ENCODE measurements at places on chromosomes 5 and 9.

DNA sequence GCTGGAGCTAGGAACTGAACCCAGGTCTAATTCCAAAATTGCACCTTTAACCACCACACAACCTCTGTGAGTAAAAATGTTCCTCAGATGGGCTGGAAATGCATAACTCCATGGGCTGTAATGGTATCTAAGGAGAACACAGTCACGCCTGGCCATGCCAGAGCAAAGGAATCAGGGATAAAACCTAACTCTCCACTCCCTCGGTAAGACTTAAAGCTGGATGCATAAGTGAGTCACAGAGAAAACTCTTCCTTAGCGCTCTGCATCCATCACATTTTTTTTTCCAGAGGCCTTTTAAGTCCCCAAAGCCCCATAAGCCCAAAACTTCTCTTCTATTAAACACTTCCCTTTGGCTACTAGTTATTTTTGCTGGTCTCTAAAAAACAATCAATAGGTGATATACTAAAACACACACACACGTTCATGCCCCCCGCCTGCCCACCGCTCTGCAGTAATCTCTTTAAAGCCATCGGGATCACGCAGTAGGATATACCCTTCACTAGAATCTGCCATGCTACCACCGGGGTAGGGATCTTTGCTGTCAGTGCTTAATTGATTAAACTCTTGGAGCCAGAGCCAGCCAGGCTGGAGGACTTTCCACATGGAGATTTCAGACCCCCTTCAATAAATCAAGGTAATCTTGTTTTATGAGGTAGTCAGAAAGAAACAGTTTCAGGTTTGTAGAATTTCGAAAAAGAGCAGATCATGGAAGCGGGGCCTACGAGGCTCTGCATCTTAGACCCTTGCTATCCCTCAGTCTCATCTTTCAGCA is 212.9 kb downstream of the MAPKAP1 start:
- no peak for DNase-seq

DNA sequence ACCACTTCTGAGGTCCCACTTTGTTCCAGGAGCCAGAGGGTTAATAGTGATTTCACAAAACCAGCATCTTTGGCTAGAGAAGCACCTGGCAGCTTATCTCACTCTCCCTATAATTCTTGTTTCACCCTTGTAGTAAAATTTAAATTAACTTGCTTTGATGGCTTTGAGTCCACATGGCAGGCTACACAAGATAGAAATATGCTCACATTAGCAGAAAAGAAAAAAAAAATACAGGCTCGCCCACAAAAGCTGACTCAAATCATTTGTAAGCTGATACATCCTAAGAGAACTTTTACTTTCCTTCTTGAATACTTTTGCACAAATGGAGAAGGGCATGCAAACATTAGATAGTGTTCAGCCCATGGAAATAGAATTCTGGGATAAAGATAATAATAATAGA is 36.2 kb downstream of the TNFSF15 start:
- DNase-seq = no peak

DNA sequence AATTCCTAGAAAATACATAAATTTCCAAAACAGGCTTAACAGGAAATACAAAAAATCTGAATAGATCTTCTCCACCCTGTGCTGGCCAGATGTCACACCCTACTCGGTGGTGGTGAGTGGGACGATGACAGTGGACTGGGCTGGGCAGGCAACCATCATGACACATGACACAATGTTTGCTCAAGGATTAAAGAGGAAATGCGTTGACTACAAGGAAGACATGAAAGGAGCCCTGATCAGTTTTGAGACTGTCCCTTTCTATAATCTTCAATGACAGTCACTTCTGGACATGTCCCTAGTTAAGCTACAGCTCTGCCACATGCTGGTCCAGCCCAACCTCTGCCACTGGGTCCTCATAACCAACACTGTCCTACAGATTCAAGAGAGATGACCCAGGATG is 99.8 kb downstream of the ZDHHC21 start:
- no peak for DNase-seq

DNA sequence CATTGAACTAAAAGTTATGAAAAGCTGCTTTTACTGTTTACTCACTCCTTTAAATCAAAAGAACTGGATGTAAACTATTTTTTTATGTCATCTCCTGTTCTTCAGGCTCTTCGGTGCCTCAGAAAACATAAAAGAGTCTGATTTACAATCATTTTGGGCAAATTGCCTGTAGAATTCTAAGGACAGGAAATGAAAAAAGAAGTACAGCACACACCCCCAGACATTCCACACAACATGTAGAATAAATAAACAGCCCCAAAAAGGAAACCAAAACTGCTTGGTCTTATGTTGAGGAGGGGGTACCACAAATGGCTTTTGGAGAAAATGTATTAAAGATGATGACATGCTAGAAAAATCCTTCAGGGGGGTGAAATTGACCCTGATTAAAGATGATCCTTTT is 57.2 kb downstream of the ITGA1 start:
- DNase-seq = no peak

GRCh38 chr9:87512311-87512710 is 14.6 kb downstream of the DAPK1 start:
- no peak for DNase-seq

GRCh38 chr5:171588790-171589189 is 169.3 kb downstream of the FGF18 start:
- DNase-seq = no peak

DNA sequence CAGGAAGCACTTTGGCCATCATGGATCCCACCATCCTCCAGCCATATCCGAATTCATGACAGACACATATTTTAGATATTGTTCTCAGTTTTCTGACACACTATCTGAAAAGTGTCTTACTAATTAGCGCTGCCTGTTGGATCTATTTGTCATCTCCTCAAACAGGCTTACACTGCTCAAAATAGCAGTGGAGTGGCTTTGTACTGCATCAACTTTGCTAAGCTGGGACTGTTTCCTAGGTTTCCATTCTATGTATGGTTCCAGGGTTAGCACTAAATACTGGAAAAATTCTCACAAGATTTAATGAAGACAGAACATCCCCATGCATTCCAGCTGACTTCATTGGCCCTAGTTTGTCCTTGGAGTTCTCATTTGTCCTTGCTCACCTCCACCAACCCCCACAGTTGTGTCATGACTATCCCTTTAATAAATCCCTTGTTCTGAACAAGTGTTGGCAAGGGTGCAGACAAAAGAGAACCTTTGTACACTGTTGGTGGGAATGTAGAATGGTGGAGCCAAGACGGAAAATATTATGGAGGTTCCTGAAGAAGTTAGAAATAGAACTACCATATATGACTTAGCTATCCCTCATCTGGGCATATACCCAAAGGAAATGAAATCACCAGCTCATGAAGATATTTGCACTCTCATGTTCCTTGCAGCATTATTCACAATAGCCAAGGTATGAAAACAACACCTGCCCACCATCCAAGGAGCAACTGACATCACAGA is 136.5 kb upstream of the RAI14 start:
- no peak for DNase-seq

DNA sequence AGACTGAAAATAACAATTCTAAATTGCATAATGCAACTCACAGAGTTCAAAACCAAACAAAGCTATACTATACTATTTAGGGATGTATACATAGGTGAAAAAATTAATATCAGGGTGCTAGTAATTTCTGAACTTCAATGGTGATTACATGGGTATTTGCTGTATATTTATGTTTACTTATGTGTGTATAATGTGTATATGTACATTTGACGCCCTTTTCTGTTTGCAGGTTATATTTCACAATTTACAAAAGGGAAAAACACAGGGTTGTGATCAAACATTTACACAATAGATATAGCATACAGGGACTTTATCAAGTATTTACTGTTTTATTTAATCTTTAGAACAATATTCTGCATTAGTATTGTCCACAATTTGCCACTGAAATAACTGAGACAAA is 184.0 kb downstream of the DENND1A start:
- DNase-seq = no peak

DNA sequence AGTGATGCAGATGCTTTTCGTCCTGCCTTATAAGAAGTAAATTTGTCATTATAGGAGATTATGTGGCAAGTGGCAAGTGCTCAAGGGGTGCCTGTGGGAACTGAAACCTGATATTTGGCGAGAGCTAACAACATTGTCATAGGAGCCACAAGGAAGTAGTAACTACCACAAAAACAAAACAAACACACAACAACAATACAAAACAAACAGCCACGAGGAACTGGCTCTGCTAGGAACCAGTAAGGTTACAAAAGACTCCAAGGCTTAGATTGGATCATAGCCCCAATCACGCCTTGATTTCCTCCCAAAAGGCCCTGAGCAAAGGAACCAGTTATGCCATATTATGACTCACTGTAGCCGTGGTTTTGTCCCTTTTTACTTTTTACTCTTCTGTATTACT is 1045.2 kb downstream of the CDH12 start:
- DNase-seq = no peak

- DNase-seq = no peak
Measured at GRCh38 chr5:3222924-3223323, 372.7 kb upstream of the IRX1 start.

- no peak for DNase-seq
Measured at GRCh38 chr9:110543631-110544051, 35.9 kb downstream of the SVEP1 start.

- DNase-seq = no peak
Measured at GRCh38 chr5:57171816-57172465, 1.9 kb upstream of the GPBP1 start.

DNA sequence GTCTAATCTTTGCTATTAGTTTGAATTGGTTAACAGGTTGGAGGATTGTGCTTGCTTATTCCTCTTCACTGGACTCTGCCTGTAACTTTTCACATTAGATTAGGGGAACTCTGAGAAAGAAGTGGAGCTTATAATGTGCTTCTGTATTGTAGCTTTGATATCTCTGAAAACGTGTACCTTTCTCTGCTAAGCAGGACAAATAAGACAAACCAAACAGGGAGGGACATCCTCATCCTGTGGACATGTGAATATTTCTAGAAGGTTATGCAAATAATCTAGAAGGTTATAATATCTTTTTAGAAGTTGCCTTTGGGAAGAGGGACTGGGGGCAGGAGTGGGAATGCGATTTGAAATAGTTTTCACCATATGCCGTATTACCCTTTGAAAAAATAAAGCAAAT is 11.7 kb downstream of the IQGAP2 start:
- no peak for DNase-seq

DNA sequence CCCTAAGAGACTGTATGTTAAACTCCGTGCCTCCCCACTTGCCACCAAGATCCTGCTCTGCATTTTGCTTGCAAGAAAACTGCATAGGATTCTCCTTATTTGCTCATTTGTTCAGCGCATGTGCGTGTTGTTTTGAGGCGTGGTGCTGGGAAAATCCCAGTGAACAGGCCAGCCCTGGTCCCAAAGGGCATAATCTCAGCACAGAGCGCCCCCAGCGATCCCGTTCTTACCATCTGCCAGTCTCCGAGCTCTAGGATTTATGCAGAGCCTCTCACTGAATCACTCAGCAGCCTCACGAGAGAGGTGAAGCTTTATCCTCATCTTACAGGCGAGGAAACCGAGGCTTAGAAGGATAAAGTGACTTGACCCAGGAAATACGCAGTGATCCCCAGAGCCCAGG is 11.5 kb downstream of the PRRX2 start:
- DNase-seq = no peak

- no peak for DNase-seq
Measured at GRCh38 chr5:142942901-142943300, 172.7 kb downstream of the ARHGAP26 start.

Measured in Peyer's patch (tissue), 4 donors.